ENCODE measurements at places on chromosomes 1 and 21. TPM values are rescaled to one million over a fixed set of nuclear protein-coding genes. Genes with fewer than 3 reads are reported as not detected.

CD247 gene
- total RNA-seq: not detected

IRF2BP2 gene
- total RNA-seq: 203 TPM

GABPB2 gene
- total RNA-seq: 4.6 TPM

SPRR1A gene
- not detected for total RNA-seq

- no peak for DNase-seq
Measured at GRCh38 chr1:179091691-179092165, 9.9 kb downstream of the TOR3A start.

CHI3L2 gene
- not detected for total RNA-seq

SF3B4 gene
- total RNA-seq: 14.8 TPM

- DNase-seq: no peak
Measured at GRCh38 chr1:113534130-113534817, 144.0 kb downstream of the MAGI3 start.

DNA sequence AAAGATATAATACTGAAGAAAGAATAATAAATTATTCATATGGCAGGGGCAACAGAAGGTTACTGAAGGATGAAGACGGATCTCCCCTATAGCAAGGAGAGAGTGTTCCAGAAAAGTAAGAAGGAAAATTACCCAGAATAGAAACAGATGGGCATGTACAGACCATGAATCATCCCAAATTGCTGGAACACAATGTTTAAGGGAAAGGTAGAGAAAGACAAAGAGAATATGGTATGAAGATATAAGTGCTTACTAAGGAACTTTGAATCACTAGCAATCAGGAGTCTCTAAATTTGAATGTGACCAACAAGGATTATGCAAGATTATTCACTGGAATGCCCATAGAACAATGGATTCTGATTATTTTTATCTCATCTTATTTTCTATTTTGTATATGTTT, 375.4 kb downstream of the COL11A1 start:
- no peak for DNase-seq

All from HT-29 (cell line).